ENCODE measurements at places on chromosomes 11 and 22.

GRCh38 chr22:35506259-35506570 lies 34.4 kb upstream of the RASD2 start:
- DNase-seq, result no peak

DNA sequence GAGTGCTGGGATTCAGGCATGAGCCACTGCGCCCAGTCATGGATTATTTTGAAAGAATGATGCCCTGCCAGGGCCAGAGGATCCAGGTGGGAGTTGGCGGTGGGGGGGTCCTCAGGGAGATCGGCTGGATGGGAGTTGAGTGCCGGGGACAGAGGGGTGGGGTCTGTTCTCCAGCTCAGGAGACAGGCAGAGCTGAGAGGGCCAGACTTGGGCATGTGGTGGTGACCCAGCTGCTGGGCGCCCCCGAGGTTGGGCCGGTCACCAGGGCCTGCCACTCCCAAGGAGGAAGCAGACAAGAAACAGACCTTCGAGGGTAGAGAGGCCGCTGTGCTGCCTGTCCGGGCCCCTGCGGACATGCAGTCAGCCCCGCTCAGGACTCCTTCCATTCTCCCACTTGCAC lies 11.8 kb upstream of the PRODH start:
- no peak for DNase-seq

DNA sequence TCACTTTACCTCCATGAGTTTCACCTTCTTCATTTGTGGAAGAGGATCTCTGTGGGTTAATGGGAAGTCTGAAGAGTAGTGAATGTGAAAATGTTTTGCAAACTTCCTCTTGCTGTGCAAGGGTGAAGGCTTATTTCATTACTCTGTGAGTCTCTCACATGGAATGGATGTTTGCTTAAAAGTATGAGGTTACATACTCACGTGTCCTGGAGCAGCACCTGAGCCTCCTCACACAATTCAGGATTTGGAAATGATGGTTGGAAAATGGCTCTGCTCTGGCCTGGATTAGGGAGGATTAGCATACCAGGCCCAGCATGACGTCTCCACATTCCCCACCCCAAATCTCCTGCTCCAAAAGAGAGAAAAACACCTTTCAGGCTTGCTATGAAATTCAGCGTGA lies 4.8 kb downstream of the GRAMD1B start:
- no peak for DNase-seq

- DNase-seq, result no peak
Measured at GRCh38 chr22:46336119-46337078, 885 bp downstream of the TRMU start.

DNA sequence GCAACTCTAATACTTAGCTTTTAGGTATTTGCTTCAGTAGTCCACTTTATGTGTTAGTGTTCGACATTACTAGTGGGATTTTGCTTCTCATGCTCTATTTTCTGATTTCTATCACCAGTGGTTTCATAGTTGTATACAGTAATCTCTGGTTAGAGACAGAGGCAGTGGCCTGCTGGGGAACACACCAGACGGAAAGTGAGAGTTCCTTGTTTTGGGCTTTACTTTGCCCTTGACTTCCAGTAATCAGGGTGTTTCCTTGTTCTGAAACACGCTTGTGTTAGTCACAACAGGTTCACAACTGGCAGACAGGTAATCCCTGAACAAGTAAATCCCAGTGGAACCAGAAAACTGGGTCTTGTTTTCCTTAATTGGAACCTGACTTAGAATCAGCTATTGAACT lies 56.0 kb downstream of the PACS1 start:
- DNase-seq, result no peak

DNA sequence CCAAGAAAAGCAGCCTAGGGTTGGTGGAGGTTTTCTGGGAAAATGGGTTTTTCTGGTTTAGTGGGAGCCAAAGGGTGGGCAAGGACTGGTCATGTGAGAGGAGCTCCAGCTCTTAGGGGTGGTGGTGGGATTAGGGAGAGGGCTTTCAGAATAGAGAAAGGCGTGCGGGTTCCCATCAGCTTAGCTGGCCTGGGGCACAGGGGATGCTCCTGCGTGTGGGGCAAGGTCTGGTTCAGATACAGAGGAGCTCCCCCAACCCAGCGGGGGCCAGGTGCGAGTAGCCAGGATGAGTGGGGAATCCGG lies 644 bp downstream of the TMEM134 start:
- no peak for DNase-seq

DNA sequence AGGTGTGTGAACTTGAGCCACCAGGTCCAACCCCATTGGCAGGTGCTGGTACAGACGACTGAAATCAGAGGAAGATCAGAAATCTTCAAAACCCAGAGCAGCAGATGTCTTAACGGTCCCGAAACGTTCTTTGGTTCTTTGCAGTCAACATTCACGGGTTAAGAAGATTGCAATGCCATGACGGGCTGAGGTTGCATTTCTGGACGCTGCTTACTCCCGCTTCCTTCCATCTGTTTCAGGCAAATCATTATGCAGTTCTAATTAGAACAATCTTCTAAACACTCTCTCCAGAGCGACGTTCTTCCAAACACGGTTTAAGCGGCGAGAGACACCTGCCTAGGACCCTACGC lies 492 bp upstream of the LUZP2 start:
- DNase-seq, result no peak

DNA sequence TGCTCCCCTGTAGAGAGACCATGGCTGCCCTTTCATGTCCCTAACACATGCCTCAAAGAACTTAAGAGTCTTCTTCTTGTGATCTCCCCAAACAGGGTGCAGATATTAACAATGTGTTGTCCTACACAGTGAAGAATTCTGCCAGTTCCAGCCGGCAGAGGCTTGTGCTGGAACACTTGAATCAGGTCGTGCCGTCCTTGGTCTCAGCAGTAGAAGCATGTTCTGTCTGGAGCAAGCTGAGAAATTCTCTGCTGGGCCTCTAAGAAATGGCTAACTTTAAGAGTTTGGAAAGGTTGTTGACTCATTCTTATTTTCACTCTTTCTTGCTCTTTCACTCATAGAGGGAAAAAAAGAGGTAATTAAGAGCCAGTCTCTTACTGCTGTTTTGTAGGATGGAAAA lies 71.1 kb upstream of the SLC25A18 start:
- no peak for DNase-seq

Measured in right atrium auricular region (tissue), 2 donors.